DMS53 (cell line): ENCODE measurements at places on chromosomes 13 and 19.

GRCh38 chr13:87089391-87089790, 581.8 kb upstream of the SLITRK5 start:
- no peak for DNase-seq

- no peak for DNase-seq
Observed at GRCh38 chr13:46812301-46812797, 15.4 kb upstream of the ESD start.

- DNase-seq, result peak; percentile 33
Observed at GRCh38 chr19:1206864-1207450, 1.4 kb downstream of the STK11 start.

DNA sequence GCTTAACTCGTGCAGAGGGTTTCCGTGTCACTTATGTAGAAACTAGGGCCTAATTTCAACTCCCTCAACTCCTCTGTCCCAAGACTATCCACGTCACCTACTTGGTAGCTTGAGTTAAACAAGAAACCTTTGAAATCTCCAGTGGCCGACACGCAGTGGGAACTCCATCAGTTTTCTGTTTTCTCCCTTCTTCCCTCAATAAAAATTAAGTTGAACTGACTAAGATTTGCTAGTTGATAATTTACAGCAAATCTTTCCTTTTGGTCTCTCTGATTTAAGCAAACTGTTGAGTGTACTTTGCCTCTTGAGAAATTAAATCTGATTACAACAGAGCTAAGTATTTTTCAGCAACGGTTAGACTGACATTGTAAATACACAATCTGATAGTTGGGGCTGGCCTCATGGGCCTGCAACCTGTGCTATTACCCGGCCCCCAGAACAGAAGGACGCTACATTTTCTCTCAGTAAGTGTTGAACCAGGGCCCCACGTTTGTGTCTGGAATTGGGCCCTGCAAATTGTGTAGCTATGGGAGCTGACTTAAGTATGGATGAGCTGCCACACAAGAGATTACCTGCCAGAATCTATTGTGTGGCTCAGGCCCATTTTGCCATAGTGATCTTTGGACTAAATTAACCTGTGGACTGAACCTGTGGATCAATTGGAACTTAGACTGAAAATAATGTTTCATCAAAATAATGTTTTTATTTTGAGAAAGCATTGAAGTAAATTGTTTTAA, 708 bp upstream of the ESD start:
- peak; percentile 21 for DNase-seq

DNA sequence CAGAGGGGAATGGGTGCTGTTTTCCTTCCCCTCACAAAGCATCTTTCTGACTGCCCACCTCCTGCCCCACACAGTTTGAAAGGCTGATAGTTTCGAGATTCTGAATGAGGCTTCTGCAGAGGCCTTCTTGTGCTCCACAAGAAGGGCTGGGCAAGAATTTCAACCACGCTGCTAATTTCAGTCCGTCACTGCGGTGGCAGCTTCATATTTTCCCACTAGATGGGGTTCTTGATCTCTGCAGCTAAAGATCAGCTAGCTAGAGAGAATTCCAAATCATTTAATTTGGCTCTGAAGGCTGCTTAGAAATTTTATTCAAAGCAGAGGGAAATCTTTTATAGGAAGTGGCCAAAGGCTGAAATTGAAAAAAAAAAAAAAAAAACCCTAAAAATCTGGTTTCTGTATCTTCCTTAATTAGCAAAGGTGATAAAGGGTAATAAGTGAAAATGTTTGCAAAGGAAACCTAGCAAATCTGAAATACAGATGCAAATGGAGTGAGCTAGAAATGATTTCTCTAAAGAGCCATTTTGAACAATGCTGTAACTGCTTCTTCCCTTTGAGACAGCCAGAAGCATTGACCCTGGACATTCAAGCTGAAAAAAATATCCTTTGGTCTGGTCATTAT, 38.0 kb upstream of the C13orf42 start:
- peak; percentile 47 for DNase-seq
